CD4-positive, alpha-beta T cell treated with Interleukin-6 at 100 ng/mL for 8 hours (primary cell): ENCODE measurements at places on chromosomes 6 and 20.
A peak's percentile ranks its signal among the peaks of the same experiment; 100 is the strongest.

DNA sequence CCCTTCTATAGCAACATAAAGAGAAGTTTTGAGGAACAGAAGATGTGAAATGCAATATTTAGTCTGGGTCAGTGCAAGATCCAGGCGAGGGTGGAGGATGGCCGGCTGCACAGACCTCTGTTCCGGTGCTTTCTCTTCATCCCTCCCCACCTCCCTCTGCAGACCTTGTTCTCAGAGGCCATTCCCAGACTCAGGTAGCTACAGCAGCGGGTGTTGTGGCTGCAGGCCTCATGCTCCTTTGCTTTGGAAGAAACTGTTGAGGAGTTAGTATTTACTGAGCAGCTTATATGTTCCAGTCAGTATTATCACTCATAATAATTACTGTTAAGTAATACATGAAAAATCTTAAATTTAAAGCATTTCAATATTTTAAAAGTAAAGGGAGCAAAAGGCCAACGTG lies 1.7 kb downstream of the BTN3A3 start:
- no peak for DNase-seq

- DNase-seq: no peak
Measured at GRCh38 chr6:26158076-26158580, 70.9 kb downstream of the HFE start.

DNA sequence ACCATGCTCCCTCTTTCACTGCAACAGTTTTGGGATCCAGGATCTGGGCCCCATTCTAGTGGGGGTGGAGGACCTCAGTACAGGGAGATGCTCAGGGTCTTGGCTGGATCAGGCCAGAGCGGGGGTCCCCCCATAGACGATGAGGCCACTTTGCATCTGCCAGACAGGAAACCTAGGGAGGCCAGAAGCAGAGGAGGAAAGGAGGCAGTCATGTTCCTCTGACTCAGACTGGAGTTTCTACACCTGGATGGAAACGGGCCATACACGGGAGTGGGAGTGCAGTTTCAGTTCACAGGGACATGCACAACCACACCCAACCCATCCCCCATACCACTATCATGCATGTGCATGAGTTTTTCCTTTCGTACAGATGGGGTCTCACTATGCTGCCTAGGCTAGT lies 3.6 kb upstream of the EMILIN3 start:
- no peak for DNase-seq

DNA sequence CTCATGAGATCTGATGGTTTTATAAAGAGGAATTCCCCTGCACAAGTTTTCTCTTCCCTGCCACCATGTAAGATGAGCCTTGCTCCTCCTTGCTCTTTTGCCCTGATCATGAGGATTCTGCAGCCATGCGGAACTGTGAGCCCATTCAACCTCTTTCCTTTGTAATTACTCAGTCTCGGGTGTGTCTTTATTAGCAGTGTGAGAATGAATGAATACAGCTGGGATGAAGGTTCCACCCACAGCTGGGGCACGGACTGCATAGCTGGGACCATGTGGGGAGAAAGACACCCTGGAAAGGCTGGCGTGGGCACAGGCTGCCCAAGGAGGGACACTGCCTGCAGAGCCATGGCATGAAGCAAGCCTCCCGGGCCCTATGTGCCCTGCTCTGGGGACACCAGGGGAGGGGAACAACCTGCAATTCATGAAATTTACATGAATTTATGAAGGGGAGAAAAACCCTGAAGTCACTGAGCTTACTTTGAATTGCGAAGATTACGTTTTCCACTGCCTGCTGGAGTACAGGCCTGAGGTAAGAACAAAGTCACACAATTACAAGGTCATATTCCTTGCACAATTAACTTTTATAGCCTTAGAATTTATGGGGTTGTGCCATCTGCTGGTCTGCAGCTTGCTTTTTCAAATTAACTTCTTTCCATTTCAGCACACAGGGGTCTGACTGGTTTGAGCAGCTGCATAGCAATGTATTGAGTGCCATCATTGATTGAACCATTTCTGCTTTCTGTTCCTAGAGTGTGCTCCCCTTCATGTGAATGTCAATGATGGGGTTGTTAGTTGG lies 46.2 kb downstream of the SLC22A1 start:
- no peak for DNase-seq

DNA sequence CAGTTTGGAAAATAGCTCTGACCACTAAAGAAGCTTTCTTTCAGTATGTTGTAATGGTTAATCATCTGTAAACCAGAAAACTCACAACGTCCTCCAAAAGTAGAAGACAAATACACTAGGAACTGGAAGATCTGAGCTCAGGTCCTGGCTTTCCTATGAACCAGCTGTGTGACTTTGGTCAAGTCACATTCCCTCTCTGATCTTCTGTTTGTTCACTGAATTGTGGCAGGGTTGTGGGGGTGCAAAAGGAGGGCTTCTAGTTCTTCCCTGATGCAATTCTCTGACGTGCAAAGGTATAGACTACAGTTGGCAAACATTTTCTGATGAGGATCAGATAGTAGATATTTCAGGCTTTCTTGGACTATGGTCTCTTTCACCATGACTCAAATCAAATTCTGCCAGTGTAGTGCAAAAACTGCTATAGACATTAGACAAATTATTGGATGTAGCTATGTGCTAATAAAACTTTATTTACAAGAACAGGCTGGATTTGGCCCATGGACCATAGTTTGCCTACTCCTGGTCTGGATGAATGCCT lies 44.9 kb downstream of the ATXN1 start:
- DNase-seq: no peak

DNA sequence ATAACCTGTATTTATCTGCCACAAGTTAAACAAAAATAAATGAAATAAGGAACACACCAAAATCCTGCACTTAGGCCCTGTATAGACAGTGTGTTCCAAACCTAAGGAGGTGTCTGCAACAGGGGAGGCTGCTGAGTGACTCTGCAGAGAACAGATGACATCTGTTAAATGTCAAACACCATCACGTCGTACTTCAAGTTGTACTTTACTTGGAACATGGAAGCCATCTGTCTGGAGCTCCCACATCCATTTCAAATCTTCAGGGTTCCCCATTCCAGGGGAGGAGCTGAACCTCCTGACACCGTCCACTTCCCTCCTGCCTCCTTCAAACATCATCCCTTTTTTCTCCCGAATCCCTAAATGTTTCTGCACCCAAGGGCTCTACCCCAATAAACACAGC lies 1.8 kb upstream of the MAP7 start:
- no peak for DNase-seq

DNA sequence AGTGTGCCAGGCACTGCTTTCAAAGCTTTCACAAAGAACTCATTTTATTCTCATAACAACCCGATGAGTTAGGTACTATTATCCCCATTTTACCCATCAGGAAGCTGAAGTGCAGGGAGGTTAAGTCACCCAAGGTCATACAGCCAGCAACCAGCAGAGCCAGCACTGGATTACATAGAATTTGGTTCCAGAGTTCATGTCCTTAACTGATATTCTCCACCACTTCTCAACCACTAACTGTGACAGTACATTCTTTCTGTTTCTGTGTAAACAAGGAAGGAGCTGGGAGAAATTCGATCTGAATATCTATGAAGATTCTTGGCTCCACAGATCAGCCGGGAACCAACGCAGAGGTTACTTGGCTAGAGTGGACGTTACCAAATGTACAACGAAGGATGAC lies 98.0 kb downstream of the KIF16B start:
- DNase-seq: no peak

GRCh38 chr6:137740967-137741761 lies 125.9 kb upstream of the TNFAIP3 start:
- no peak for DNase-seq

GRCh38 chr20:43579861-43580793 lies 10.6 kb upstream of the IFT52 start:
- DNase-seq: no peak

- DNase-seq: peak; percentile 47
Measured at GRCh38 chr6:129936329-129937165, 75.4 kb upstream of the TMEM244 start.

DNA sequence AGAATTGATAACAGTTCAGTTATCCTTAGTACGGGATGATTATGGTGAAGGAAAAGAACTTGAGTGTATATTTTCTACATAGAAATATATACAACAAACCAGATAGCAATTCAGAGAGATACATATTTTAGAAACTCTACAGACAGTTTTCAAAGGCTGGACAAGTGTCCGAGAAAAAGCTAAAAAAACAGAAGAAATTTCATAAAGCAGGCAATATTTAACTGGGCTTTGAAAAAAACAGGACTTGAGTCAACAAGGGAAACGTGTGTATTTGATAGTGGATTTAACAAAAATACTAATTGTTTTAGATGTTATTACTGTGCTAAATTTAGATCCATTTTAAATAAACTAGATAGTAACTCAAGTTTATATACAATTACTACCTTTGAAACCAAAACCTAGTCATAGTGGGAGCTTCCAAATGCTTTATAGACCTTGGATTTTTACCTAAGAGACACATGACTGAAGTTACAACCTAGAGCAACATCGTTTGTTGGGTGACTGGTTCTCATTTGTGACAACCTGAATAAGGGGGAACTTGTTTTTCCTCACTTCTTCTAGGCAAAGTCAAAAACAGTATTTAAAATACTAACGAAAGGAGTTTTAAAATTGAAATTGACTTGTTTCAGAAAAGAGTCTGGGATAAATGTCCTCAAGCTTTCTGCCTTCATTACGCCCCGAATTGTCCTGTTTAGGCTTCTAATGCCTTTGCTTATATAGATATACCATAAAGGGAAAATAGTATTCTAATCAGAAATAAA lies 116.7 kb upstream of the PRSS16 start:
- no peak for DNase-seq

- no peak for DNase-seq
Measured at GRCh38 chr20:45034436-45034835, 66.5 kb downstream of the KCNS1 start.

- no peak for DNase-seq
Measured at GRCh38 chr6:67888886-67889681, 746.0 kb upstream of the ADGRB3 start.

GRCh38 chr6:105561486-105561885 lies 158.6 kb upstream of the PREP start:
- DNase-seq: no peak

- DNase-seq: no peak
Measured at GRCh38 chr6:41548841-41549642, 2.9 kb downstream of the FOXP4 start.

DNA sequence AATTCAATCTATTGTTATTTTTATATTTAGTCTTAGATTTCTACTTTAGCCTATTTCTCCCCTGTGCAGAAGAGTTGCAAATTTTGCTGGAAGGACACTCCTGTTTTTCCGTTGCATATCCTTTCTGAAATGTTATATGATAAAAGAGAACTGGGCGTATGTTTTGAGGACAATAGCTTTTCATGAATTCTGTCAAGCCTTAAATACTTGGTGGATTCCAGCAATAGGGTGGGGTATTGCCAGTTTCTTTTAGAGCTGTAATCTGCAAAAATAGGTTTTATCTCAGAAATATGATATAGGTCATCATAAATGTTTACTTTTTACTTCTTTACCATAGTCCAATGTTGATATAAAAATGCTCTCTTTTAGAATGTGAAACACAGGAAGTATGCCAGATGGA lies 42.0 kb downstream of the VTA1 start:
- DNase-seq: no peak

DNA sequence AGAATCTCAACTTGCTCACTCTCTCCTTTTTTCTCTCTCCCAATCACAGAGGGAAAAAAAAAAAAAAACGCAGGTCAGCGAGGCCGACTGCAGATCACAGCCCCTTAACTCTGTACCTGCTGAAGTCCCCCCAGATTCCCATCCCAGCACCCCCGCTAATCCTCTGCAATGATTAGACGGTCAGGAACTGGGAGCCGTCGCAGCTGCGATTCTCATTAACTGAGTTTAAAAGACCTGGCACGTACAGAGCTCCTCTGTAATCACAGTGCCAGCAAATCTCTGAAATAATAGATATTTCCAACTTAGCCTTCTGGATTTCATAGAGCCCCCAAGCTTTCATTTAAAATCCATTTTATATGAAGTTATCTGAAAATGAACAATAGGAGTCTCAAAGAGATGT lies 84.4 kb downstream of the ANKRD60 start:
- no peak for DNase-seq

DNA sequence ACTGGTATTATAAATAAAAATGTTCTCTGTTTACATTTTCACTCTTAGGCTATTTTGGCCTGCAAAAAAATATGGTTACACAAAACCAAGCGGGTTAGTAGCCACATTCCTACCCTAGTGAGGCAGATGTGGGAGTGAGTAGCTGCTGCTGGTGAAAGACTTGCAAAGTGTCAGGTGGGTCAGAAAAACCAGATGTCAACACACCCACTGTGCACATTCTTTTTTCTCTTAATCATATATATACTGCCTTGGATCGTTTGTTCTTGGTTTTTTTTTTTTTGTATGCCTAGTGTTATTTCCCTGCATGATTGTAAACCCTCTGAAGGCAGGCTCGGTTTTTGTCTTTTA lies 68.0 kb upstream of the TFB1M start:
- no peak for DNase-seq

DNA sequence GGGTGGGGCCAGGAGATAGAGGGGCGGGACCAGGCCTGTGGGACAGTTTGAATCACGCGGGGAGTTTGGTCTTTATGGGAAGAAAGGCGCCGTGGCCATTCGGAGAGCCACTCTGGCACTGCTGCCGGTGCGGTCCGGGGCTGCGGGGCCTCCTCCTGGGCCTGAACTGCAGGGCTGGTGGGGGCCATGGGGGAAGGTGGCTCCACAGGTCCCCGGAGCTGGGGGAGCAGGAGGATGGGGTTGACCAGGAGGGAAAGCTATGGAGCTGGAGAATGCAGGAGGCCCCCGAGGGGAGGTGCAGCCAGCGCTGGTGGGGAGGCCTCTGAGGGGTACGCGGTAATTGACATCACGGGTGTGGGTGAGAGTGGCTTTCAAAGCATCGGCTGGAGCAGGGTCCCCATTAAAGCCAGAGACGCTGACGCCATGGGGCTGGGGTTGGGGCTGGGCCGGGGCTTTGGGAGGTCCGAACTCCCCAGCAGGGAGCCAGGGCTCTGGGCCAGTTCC lies 1.8 kb upstream of the BHLHE23 start:
- no peak for DNase-seq

DNA sequence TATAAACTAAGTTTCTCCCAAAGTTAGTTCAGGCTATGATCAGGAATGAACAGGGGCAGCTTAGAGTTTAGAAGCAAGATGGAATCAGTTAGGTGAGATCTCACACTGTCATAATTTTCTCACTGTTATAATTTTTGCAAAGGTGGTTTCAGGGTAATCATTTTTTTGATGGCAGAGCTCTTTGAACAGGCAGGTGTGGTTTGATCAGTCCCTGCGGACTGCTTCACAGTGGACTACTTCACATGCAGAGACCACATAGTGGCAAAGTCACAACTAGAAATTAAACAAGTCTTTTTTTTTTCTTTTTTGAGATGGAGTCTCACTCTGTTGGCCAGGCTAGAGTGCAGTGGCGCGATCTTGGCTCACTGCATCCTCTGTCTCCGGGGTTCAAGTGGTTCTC lies 6.8 kb downstream of the MAS1 start:
- DNase-seq: no peak

GRCh38 chr6:7087066-7087465 lies 20.7 kb upstream of the RREB1 start:
- no peak for DNase-seq
